T47D (cell line): ENCODE measurements at places on chromosomes 7 and 10.

DNA sequence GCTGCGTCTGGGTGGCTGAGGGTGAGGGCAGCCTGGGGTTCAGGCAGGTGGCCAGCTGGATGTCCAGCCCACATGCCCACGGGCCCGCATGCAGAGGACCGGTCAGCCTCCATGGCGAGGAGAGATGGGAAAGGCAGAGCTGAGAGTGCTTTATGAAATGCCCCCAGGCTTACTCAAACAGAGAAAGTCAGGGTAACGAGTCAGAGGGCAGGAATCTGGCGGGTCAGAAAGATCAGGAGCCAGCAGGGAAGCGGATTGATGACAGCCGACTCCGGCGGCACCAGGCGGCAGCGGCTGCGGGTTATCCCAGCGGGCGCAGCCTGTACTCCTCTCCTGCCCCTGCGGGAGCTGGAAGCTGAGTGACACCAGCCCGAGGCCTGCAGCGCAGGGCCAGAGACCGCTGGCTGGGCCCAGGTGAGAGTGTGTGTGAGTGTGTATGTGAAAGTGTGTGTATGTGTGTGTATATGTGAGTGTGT lies 13.4 kb downstream of the SLC13A4 start:
- DNase-seq, result peak; percentile 33

DNA sequence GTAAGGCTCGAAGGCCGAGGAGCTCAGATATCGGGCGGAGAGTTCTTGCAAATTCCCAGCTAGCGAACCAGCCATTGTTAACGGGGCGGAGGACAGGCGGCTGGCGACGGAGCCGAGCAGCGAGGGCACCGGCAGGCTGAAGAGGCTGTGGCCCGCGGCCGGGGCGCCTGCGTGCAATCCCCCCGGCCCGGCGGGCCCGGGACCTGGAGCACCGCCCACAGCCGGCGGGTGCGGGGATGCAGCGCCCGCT lies 4.1 kb downstream of the VAX1 start:
- DNase-seq, result no peak

DNA sequence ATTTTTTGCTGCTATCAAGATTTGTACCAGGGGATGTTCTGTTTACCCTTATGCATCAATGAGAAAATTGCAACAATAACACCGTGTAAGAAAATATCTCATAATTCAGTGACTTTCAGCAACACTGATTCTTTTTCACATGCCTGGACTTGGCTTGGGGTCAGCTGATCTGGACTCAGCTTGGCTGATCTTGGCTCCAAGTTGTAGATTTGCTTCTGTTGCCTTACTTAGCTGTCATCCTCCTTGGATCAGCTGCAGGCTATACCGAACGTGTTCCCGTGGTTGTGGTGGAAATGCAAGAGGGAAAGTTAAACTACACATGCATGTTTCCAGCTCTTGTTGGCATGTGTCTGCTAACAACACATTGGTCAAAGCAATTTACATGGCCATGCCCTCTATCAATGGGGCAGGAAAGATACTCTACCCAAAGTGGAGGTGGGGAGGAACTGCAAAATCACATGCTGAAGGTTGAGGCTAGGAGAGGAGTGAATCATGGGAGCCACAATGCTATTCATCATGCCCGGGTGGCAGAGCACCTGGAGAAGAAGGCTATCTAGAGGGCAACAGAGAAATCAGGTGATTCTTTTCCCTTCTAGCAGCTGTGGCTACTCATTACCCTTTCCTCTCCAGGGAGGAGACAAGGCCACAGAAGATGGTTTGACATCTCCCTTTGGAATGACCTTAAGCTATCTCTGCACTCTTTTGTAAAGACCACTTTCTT lies 1276.3 kb upstream of the AUTS2 start:
- DNase-seq, result no peak

GRCh38 chr7:44969701-44970522 lies 8.9 kb downstream of the MYO1G start:
- no peak for DNase-seq

DNA sequence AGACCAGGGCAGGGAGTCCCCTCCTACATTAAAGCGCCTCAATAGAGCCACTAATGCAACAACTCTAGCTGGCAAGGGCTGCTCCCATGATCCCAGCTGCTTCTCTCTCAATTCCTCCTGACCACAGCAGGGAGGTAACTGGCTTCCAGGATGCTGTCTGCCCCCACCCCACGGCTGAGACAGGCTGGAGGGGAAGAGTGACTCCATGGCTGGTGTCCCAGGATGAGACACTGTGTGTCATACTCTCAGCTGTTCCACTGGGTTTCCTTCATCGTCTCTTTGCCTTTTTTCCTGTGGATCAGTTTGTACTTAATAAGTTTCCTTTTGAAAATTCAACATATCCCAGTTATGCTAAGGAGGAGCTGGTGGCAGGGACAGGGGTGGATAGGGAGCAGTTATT lies 27.7 kb upstream of the MYH16 start:
- DNase-seq, result no peak

DNA sequence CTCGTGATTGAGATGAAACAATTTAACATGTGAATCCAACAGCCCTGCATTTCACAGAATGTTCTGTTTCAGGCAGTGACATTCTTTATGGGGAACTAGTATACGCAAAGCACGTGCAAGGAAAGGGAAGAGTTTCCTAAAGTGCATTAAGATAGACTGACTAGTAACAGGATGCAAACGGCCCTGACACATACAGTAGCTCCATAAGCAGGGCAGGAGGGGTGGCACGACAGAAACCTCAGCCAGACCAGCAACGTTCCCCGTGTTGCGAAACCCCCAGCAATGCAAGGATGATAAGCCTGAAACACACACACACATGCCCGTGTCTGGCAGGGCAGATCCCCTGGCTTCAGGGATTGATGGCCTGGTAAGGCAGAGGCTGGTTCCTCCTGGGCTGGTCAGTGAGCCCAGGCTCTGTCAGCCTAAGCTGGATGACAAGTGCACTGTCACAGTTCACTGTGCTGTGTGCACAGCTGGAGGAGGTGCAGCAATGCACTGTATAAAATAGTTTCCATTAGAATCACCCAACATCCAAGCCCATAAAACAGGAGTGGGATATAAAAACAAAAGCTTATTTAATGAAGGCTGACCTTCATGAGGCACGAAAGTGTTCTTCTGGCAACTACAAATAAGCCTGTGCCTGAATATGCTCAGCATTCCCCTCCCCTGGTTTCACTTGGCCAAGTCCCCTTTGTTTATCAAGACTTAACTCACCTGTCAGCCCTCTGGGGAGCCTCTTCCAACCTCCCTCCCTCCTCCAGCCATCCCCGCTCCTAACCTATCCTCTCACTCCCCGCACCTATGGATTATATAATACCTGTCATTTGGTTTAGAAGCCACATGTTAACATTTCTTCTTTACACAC lies 88.8 kb downstream of the GSAP start:
- DNase-seq, result no peak

DNA sequence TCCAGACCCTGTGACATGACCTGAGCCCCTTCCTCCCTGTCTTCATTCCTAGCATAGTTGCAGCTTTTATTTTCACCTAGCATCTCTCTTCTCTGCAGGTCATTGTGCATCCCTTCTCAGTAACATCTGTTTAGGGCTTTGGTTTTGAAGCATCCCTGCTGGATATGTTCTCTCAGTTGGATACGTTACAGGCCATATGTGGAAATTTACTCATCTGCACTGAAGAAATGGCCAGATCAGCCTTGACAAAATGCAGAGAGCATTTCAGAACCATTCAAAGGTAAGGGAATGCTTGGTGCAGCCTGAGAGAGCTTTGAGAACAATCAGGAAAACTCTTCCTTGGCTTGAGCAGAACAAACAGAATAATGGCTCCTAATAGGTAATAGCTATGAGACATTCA lies 647.0 kb downstream of the KCNMA1 start:
- no peak for DNase-seq

DNA sequence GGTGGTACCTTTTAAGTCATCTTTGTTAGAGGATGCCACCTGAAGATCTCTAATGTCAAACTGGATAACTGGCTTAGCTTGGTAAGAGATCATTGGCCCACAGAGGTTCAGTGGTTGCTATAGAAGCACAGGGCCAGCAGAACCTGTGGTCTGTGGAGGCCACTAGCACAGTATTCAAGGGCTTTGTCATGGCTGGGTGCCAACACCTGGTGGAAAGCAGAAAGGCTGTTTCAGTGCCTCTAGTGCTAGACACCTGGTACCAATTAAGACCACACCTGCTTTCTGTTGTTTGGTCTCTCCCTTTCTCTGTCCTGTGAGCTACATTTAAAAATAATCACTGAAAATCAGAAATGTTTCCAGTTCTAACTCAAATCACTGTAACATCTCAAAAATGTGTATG lies 10.0 kb upstream of the PCGF5 start:
- DNase-seq, result no peak

- no peak for DNase-seq
These were observed 115.0 kb downstream of the TMEM26 start for GRCh38 chr10:61338146-61338545.

DNA sequence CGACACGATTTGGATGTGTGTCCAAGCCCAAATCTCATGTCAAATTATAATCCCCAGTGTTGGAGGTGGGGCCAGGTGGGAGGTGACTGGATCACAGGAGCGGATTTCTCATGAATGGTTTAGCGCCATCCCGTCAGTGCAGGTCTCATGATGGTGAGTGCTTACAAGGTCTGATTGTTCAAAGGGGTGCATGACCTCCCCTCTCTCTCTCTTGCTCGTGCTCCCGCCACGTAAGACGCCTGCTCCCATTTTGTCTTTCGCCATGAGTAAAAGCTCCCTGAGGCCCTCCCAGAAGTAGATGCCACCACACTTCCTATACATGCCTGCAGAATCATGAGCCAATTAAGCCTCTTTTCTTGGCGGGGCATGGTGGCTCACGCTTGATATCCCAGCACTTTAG lies 71.5 kb upstream of the NANOS1 start:
- no peak for DNase-seq
